GM23248 (cell line): ENCODE measurements at places on chromosomes 12 and 14. TPM values are rescaled to one million over a fixed set of nuclear protein-coding genes. Genes with fewer than 3 reads are reported as not detected.

The FGF23 gene
- total RNA-seq, result not detected in 2 replicates

The MYL2 gene
- not detected in 2 replicates for total RNA-seq

The ADAM20 gene
- under 0.01 and 0.54 TPM in 2 replicates for total RNA-seq

The PTPRO gene
- 0.13 and 0.22 TPM in 2 replicates for total RNA-seq

The CTSG gene
- total RNA-seq, result not detected in 2 replicates

The TPI1 gene
- 1,720 and 1,799 TPM in 2 replicates for total RNA-seq
